GM04503 (cell line): ENCODE measurements at places on chromosomes 2 and 18.

GRCh38 chr2:231904161-231904611 is 22.0 kb downstream of the NPPC start:
- no peak for DNase-seq

- no peak for DNase-seq
These were observed 17.0 kb downstream of the HNRNPA3 start for GRCh38 chr2:177229442-177230242.

- no peak for DNase-seq
These were observed 3.9 kb downstream of the TAF1B start for GRCh38 chr2:9847140-9847539.

GRCh38 chr2:88464153-88464552 is 11.7 kb upstream of the FOXI3 start:
- DNase-seq = no peak

- DNase-seq = no peak
These were observed 548.5 kb upstream of the ID2 start for GRCh38 chr2:8133363-8133762.

DNA sequence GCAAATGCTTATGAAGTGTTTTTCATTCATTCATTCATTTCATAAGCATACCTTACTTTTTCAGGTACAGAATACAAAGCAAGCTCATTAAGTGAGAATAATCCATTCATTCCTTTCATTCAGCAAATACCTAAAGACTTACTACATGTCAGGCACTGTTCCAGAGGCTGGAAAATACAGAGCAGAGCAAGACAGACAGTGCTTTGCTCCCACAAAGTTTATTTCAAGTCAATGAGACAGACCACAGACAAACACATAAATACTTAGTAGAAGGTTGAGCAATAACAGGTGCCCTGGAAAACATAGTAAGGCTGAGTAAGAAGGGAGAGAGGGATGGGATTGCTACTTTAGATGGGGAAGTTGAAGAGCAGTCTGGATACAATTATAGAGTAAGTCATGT is 309.8 kb downstream of the C1D start:
- peak; percentile 39 for DNase-seq

GRCh38 chr18:77607087-77607486 is 357.4 kb downstream of the GALR1 start:
- DNase-seq = no peak

DNA sequence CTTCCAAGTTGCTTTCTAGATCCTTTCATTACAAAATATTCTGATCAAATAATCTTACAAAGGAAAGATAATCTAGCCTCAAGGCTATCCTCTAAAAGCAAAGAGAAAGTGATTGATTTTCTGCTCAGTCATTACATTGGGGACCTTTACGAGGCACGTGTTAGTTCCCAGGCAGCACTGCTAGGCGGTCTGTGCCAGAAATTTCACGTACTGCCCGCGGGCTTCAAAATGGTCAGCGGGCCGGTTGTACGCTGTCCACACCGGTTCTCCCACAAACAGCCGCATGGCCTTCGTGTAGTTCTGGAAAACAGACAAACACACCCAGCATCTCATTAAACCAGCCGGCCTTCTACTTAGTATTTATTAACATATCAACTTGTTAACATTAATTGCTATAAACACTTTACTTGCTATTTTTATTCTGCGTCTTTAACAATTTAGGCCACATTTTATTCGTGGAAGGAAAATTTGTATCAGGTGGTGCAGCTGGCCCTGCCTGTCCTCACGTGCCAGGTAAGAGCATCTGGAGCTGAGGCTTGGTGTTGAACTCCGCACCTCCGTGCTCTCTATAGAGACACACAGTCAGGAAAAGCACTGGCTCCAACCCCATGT is 20.4 kb downstream of the ADI1 start:
- no peak for DNase-seq

DNA sequence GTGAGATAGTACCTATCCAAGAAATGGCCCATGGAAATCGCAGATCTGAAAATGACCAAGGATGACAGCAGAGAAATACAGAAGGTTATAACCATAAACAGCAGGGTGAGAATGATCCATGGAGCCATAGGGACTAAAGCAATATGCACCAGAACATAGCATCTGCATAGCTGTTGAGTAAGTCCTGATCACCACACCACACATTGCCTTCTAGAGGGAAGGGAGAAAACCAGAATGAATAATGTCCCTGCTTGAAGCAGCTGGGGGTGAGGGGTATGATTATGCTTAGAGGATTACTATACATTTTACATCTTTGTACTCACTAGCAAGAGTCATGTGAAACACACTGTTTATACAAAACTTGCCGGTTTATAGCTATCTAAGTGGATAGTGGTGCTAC is 350.4 kb downstream of the MBD2 start:
- DNase-seq = no peak

DNA sequence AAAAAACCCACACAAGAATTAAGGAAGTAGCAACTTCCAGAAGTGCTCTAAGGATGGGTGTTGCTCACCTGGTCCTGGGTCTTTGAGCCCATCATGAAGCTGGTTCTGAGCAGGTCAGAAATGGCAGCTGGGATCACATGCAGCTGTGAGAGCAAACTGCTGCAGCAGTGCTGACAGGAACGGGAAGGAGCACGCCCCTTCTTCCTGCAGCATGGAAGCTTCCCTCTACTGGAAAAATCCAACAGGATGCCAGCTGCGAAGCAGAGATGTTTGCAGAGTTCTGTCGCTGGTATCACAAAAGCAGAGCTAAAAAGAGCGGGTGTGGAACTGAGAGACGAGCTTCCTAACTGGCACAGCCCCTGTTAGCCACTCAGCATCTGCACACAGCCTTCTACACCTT is 33.7 kb downstream of the EIF4E2 start:
- no peak for DNase-seq

GRCh38 chr2:16318474-16319195 is 347.0 kb downstream of the CYRIA start:
- DNase-seq = no peak

DNA sequence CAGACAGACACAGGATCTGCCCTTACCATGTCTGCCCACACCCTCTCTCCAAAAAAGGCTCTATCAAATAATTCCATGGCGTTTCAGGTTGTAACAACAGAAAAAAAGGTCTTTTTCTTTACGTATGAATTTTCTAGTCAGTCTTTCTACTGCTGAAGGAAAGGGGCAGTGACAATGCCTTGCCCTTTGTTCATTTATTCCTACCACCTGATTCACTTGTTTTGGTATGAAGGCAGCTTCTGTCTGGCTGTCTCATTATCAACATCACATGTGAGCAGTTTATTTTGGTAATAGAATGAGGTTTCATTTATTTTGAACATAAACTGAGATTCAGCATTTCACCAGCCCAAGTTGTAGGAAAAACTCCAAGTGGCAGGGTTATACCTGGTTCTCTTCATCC is 94.3 kb upstream of the KLF7 start:
- DNase-seq = no peak

- DNase-seq = no peak
These were observed 75.2 kb upstream of the SP3 start for GRCh38 chr2:174040417-174040701.

DNA sequence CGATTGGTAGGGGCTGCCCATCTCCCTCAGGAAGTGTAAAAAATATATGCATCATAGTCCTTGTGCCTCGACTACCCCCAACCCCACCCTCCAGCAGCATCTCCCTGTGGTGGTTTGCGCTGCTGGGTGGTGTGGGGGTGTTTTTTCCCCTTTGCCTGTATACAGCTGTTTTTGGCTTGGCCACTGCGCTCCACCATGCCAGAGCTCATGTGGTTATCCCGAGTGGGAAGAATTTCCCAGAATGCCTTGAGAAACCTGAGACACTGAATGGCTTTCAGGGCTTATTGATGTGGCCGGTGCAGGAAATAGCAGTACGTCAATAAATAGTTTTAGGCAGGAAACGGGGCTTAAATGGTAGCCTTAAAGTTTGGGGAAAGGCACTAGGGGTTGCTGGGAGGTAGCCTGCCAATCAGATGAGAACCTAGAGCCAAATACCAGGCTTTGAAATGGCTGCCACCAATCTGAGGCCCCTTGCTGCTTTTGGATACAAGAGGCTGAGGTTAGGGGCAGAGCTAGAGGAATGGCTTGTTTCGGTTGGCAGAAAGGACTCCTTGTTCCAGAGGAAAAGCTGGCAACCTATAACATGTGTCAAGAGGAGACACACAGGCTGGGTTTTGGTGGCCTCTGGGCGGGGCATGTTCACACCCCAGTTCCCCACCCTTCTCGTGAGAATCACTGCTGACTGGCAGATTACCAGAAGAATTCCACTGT is 144.1 kb downstream of the SMAD7 start:
- no peak for DNase-seq

GRCh38 chr2:112690853-112691401 is 29.9 kb upstream of the NT5DC4 start:
- no peak for DNase-seq

GRCh38 chr18:3422905-3423304 is 27.1 kb upstream of the TGIF1 start:
- no peak for DNase-seq

DNA sequence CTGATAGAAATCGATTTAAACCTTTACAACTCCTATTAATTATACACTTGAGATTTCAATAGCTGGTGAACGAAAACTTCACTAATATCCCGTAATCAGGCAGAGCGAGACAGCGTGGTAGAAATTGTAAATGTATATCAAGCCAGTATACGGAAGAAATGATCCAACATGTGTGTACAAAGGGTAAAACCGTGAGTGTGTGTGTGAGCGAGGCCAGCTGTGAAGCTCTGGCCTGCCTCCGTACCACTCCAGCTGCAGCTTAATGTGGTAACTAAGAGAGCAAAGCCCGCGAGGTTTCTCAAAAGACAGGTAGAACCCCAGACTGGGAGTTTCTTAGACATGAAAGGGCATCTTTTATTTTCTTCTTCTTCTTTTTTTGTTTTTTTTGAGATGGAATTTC is 52.3 kb upstream of the ZNF516 start:
- no peak for DNase-seq

DNA sequence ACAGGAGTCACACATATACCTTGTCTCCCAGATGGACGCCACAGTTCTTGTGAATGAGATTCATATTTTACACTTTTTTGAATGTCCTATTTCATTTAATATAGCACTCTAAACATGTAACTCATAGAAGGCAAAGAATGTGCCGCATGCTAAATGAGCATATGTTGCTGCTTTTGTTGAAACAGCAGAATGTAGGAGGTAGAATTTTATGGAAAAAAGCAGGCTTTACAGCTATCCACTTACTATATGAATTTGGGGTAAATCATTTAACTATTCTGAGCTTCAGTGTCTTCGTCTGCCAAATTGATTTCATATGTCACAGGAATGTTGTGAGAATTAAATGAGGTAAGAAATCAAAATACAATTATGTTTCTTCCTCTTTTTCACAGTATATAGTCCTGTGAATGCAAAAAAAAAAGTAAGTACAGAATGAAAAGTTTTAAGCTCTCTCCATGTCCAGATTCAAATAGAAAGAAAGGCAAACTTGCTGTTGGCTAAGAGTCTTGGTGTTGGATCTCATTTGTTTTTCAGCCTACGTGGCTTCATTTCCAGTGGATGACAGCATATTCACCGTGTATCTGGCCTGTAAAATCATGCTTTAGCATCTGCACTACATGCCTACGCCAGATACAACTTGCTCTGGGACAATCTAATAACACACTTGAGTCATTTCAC is 154.7 kb upstream of the CNTNAP5 start:
- no peak for DNase-seq
